Pons (tissue), 1 donor: ENCODE measurements at places on chromosomes 3 and 15.

- DNase-seq: no peak
Measured at GRCh38 chr15:48046813-48047438, 73.9 kb upstream of the SLC24A5 start.

DNA sequence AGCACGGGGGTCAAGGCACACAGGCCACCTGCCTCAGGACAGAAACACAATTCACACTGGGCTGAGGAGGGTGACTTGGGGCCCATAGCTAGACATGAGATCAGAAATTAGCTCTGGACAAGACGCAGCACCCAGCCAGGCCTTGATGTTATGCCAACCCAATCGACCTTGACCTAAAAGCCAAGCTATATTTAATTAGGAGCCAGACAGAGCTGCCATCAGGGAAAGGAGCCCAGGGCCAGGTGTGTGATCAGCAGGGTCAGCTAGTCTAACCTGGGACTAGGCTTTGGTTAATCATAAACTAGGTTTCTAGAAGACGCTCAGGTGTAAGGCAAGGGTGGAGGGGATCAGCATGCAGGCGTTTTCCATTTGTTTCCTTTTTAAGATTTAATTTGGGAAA, 23.9 kb upstream of the SLC25A36 start:
- no peak for DNase-seq

DNA sequence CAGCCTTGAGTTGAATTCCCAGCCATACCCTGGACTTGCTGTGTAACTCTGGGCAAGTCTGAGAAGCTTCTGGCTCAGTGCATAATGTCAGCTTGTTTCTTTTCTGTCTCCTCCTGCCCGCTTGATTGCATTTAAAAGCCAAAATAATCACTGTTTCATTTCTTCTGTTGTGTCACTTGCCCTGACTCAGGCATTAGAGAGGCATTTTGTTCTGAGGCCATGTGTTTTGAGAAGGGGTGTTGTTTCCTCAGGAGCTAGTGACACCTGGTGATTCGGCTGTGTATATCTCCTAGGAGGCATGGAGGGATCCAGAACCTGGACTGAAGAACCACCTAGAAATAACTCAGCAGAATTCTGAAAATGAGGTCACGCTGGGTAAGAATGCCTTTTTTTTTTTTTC, 16.0 kb downstream of the WDR73 start:
- peak; percentile 44 for DNase-seq

GRCh38 chr3:63032881-63033280, 157.7 kb upstream of the CADPS start:
- DNase-seq: no peak

DNA sequence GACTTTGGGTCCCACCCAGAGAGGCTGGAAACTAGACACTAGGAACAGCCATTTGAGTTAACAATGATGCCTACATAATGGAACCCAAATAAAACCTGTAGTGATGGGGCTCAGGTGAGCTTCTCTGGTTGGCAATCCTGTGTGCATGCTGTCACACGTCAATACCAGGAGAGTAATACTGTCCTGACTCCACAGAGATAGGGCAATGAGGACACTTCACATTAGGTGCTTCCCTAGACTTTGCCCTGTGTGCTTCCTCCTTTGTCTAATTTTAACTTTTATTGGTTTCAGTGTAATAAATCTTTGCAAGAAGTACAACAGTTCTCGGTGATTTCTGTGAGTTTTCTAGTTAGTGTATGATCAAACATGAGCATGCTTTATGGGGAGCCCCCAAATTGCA, 281.8 kb upstream of the ARRDC4 start:
- DNase-seq: no peak

- DNase-seq: no peak
Measured at GRCh38 chr3:40920041-40920440, 279.3 kb upstream of the CTNNB1 start.
